ENCODE measurements at places on chromosomes 12 and 14. TPM values are rescaled to one million over a fixed set of nuclear protein-coding genes. Genes with fewer than 3 reads are reported as not detected.

GRCh38 chr12:26493656-26494055, 298.3 kb downstream of the SSPN start:
- DNase-seq = no peak

DNA sequence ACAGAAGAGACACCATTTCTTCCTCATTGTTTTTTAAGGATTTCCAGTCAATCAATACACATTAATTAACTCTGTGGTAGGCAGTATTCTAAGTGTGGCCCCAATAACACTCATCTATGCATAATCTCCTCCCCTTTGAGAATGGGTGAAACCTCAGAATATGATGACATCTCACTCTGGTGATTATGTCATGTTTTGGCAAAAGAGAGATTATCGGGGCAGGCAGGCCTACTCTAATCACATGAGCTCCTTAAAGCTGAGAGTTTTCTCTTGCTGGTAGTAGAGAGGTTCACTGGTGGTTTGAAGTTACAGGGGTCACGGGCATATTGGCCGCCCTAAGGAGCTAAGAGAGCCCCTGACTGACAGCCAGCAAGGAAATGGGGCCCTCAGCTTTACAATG, 7.1 kb upstream of the LGMN start:
- no peak for DNase-seq

DNA sequence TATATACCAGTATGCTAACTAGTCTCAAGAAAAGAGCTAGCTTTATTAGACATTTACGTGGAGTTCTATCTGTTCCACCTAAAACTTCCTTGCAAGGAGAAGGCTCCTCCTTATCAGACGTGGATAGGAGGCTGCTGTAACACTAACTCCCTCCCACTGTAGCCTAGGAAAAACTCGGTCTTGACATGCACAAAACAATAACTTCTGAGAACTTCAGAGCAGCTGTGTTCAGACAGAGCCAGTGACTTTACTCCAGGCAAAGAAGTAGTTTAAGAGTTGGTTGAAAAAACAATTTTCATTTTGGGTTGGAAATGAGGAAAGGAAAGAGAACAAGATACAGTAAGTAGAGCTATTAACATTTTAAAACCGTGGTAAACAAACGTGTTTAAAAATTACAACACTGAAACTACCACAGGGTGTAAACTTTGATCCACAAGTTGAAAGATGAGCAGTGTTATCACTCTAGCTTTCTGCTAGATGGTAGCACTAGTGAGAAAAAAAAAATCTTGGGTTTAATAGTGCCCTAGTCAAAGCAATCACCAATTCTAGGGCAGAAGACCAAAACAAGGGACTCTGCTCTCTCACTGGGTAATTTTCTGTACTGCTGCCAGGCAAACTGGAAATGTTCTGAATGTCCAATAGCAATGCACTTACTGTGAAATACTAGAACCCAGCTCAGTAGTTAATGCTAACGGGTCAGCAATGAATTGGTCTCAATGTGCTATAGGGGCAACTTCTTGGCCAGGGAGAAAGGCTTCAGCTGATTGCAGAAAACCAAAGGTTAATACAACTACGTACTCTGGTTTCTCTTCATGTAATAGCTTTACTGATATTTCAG, 2.4 kb downstream of the ATF7 start:
- no peak for DNase-seq

GRCh38 chr14:73452341-73453186, 5.8 kb downstream of the NUMB start:
- DNase-seq = no peak

Gene RNASE7
- total RNA-seq = not detected

Gene IL22
- total RNA-seq = not detected
